Calu3 (cell line): ENCODE measurements at places on chromosomes 16 and 17.
A peak's percentile ranks its signal among the peaks of the same experiment; 100 is the strongest.

DNA sequence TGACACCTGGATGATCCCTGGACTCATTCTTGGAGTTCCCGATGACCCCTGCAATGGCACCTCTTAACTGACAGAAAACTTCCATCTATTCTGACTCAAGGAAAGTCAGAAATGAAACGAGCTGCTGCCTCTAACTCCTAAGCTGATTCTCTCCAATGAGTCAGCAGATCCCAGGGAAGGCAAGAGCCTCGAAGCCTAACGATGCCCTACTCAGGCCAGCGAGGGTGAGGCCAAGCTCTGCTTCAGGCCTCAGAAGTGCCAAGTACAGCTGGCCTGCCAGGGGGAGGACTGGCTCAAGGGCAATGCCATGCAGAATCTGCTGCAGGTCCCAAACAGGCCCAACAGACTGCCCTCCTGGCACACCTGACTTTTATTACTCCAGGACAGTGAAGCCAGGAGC is 36.3 kb downstream of the PLXDC1 start:
- no peak for DNase-seq

DNA sequence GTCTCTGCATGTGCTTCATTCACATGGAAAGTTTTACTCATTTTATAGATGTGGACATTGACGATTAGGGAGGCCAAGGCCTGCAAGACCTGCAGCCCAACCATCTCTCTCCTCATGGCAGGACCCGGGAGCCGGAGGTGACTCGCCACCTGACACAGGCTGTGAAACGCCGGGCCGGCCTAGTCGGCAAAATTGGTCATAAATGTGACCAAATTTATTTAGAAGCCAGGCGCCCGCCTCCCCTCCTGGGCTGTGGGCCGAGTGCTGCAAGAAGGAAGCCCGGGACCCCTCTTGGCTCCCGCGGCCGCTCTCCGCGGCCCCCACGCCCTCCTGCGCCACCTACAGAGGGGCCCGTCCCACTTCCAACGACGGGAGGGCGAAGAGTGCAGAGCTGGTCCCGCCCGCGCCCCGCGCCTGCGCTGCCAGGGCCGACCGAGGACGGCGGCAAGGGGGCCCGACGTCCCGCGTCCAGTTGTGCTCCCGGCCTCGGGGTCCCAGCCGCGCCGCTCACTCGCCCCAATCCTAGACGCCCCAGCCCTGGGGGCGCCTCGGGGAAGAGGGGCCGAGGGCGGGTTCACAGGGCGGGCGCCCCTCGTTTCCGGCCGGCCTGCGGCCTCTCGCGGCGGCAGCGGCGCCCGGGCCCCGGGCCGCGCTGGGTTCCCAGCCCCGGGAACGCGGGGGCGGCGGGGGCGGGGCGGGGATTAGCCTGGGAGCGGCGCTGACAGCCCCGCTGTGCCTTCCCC is 47.5 kb downstream of the WNT3 start:
- DNase-seq, result peak; percentile 82

- DNase-seq, result no peak
These were observed 23.0 kb downstream of the TSPOAP1 start for GRCh38 chr17:58305626-58306025.

DNA sequence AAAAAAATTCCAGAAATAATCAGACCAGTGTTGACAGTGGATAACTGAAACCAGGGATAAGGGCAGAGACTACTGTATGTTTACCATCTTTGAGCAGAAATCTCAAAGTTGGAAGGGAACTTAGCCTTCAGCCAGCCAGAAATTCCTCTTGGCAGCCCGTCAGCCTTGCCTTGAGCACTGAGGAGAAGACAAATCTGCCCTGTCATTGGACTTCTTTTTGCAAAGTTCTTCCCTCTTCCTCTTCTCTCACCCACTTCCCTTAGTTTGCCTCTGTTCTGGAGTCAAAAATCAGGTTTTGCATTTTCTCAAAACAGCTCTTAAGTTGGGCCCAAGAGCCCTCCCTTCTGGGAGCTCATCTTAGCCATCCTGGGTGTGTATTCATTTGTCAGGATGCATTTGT is 6.2 kb downstream of the TUFM start:
- no peak for DNase-seq

GRCh38 chr17:42878123-42878880 is 22.3 kb upstream of the G6PC1 start:
- peak; percentile 48 for DNase-seq

GRCh38 chr17:21119247-21119918 is 7.4 kb upstream of the DHRS7B start:
- DNase-seq, result peak; percentile 59

- DNase-seq, result peak; percentile 76
These were observed 6.8 kb downstream of the KIFC3 start for GRCh38 chr16:57795431-57795878.

- peak; percentile 47 for DNase-seq
These were observed 65.2 kb downstream of the PIPOX start for GRCh38 chr17:29107933-29108822.
